Gastroesophageal sphincter (tissue), 4 donors: ENCODE measurements at places on chromosomes 6 and 20. TPM values are rescaled to one million over a fixed set of nuclear protein-coding genes. Genes with fewer than 3 reads are reported as not detected.

The ID4 gene
- 51.3 TPM for total RNA-seq

The ADGRG6 gene
- 12.3 TPM for total RNA-seq

The CLDN20 gene
- total RNA-seq: not detected

The BPI gene
- total RNA-seq: 0.27 TPM

The HLA-DQA1 gene
- 1.7 TPM for total RNA-seq

The PGBD1 gene
- 6.5 TPM for total RNA-seq

The GCNT2 gene
- 36.7 TPM for total RNA-seq

The MRAP2 gene
- total RNA-seq: not detected

The C6orf47 gene
- total RNA-seq: 40.0 TPM

The BTN1A1 gene
- not detected for total RNA-seq

The OR2H2 gene
- not detected for total RNA-seq

The NKX2-4 gene
- not detected for total RNA-seq

The WFDC5 gene
- not detected for total RNA-seq

The CRISP2 gene
- not detected for total RNA-seq

The CST2 gene
- not detected for total RNA-seq

The SMAP1 gene
- 33.9 TPM for total RNA-seq

The NXT1 gene
- 25.0 TPM for total RNA-seq

The UFL1 gene
- 26.7 TPM for total RNA-seq

- peak; percentile 25 for ATAC-seq
Observed at GRCh38 chr20:37220731-37221130, 40.9 kb downstream of the GHRH start.

- no peak for ATAC-seq
Observed at GRCh38 chr20:59784791-59785668, 148.4 kb downstream of the SYCP2 start.

GRCh38 chr20:2051946-2052345 lies 49.7 kb upstream of the STK35 start:
- no peak for ATAC-seq

DNA sequence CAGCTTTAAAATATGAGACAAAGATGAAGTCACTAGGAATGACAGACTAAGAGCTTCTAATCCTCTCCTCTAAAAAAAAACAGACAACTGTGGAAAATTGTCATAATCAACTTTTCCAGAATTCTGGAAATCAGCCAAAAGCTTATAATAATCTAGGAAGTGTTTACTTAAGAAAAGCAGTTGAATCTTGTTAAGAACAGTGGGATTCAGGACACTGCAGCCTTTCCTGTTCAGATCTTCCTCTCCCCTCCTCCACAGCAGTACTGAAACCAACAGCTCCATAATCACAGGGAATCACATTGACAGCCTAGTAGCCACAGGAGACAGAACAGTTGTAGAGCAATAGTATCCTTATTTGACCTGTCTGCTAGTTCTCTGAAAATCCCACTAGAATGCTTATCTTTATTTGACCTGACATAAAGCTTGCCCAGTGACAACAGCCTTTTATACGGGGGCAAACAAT lies 41.6 kb downstream of the IBTK start:
- no peak for ATAC-seq

DNA sequence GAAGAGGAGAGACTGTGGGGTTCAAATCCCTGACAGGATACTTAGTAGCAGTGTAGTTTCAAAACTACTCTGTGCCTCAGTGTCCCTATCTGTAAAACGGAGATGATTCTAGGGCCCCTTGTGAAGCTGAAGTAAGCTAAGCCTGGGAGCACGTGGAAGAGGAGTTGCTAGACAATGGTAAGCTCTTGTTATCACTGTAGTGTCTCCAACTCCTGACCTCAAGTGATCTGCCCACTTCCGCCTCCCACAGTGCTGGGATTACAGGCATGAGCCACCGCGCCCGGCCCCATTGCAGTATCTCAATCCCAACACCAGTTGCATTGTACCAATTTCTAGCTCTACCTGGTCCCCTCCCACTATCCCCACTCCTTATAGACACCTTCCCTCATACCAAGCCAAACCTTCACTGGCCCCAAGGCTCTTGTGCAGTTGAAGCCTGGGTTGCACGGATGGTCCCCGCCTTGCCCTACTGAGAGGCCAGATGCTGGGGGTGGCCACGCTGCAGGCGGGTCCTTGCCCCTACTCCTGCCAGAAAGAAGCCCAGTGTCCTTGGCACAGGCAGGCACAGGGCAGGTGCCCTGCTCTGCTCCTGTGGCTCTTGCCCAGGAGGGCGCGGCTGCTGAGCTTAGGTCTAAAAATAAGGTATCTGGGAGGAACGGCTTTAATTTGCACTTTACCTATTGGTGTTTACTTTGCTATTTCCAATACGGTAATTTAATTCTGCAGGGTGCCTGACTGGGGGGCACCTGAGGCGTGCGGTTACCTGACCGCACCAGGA lies 118.1 kb downstream of the VEGFA start:
- no peak for ATAC-seq

GRCh38 chr6:46898006-46898405 lies 23.7 kb downstream of the ADGRF5 start:
- no peak for ATAC-seq

- ATAC-seq: no peak
Observed at GRCh38 chr20:34888468-34888867, 12.1 kb downstream of the ACSS2 start.

DNA sequence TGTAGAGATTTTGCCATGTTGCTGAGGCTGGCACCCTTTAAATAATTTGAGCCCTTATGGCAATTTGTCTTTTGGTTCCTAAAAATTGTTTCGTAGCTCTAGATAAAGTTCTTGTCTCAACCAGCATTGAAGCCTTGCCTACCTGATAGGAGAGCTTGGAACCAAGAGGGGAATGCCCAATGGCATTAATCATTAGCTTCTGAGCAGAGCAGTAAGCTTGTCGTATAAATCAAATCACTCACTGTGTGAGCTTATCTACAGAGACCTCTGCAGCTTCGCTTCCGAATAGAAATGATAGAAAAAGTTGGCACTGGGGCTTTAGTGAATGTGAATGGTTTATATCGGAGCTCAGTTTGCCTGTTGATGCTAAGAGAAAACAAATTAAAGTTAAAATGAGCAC lies 10.7 kb downstream of the ANKRD6 start:
- no peak for ATAC-seq

DNA sequence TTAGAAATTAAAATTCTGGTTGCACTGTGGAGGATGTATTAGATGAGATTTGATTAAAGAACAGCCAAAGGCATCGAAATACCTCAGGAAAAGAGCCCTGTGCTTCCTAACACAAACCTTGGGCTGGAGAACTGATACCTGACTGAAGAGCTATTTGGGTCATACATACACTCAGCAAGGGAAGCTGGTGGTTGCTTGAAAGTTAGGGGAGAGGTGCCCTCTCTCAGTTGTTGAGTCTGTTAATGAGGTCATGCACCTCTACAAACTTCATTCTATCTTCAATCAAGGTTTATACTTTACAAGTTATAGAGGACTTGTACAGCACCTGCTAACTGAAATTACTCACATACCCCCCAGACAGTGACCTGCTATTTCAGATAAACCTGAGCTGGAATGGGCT lies 25.5 kb downstream of the FAM184A start:
- no peak for ATAC-seq

- no peak for ATAC-seq
Observed at GRCh38 chr6:97187951-97188350, 95.1 kb downstream of the MMS22L start.

GRCh38 chr6:33589731-33590530 lies 9.9 kb upstream of the BAK1 start:
- peak; percentile 68 for ATAC-seq

GRCh38 chr6:49918787-49919186 lies 45.2 kb downstream of the DEFB114 start:
- no peak for ATAC-seq

DNA sequence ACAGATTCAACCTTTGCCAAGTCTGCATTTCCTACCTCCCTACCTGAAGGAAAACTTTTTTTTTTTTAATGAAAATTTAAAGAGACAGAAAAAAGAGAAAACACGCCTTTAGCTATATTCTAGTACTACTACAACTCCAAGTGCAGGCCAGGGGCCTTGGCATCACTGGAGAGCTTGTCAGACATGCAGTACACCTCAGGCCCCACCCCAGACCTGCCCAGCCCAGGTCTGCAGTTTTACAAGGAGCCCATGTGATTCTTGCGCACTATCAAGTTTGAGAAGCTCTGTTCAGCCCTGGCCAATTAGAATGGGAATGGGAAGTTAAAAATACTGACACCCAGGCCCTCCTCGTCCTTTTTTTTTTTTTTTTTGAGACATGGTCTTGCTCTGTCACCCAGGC lies 85.0 kb downstream of the NFATC2 start:
- no peak for ATAC-seq

DNA sequence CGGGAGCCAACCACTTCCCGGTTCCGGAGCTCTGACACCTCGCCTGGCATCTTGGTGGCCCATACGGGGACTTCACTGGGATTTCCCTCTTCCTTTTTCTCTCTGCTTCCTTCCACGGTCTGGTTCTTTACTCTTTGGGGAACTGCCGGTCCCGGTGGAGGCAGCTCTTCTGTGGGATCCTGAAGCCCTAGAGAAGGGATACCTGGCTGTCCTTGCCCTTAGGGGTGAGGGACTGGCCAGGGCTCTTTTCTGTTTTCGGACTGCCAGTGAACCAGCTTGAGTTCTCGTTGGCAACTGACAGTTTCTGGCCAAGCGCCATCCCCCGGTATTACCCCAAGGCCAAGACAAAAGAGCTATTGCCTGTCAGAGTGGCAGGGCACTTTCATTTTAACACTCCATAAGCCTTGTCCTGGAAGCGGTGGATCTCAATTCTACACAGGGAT lies 880 bp upstream of the CPXM1 start:
- no peak for ATAC-seq

GRCh38 chr6:129209355-129209754 lies 326.4 kb downstream of the LAMA2 start:
- no peak for ATAC-seq

- no peak for ATAC-seq
Observed at GRCh38 chr6:41736186-41736733, 852 bp upstream of the TFEB start.

DNA sequence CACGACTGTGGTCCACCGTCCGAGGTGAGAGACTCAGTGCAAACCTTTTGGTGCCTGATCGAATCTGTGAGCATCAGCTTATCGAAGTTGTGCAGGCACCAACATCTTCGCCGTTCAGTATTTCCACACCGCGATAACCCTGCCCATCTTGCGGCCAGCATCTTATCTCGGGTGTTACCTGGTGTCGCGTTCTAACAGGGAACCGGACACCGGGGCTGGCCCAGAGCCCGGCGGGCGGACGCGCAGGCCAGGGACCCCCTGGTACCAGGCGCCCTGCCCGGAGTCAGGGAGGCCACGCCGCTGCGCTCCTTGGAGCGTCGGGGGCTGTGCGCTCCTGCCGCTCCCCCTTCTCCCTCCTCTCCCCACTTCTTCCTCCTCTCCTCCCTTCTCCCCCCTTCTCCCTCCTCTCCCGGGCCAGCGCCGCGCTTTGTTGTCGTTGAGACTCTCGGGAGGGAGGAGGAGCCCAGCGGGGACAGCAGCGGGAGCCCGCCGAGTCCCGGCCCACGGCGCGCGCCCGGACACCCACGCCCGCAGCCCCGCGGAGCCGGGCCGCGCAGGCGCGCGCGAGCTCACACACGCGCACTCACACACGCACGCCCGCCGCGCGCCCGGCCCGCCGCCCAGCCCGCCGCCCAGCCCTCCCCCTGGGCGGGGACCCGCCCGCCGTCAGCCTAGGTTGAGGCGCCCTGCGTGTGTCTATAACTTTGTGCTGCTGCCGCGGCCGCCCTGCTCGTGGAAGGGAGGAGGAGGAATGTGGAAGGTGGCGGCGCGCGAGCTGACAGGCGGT lies 1.4 kb upstream of the FOXO3 start:
- peak; percentile 71 for ATAC-seq

GRCh38 chr6:154358019-154358545 lies 1.5 kb upstream of the IPCEF1 start:
- no peak for ATAC-seq

- ATAC-seq: no peak
Observed at GRCh38 chr6:42293386-42293977, 75.8 kb upstream of the MRPS10 start.

- no peak for ATAC-seq
Observed at GRCh38 chr6:21045135-21045700, 511.0 kb downstream of the CDKAL1 start.

DNA sequence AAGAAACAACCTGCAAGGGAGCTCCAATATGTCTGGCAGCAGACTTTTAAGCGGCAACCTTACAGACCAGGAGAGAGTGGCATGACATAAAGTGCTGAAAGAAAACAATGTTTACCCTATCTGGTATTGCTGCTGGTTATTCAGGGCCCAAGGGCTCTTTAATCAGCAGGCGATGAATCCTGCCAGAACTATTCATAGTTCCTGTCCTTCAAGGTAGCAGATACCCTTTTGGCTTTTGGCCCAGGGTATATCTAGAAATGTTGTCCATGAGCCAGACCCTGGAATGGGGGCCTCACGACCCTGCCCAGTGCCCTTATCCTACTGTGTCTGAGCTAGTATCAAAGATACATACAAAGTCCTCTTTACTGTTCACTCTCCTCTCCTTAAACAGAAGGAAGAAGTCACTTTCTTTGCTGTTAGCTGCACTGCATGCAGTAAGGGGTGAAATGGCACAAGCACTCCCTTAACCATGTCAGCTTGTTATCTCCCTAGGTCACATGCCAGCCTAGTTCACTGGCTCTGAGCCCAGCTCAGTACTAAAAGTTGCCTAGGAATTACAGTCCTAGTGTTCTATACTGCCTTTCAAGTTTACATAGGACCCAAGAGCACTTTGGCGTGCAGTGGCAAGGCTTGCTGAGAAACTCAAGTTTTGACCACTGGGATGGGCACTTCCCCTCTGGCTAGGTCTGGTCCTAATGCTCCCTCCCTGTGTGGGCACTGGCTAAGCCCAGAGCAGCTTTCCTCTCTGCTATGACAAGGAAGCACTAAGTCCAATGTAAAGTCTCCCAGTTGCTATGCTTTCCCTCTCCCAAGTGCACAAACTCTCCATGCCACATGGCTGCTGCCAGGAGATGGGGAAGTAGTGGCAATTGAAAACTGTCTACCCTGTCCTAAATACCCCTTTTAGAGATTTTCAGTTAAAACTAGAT lies 122.0 kb downstream of the HTR1B start:
- no peak for ATAC-seq

GRCh38 chr6:45433533-45434380 lies 56.0 kb upstream of the SUPT3H start:
- no peak for ATAC-seq

DNA sequence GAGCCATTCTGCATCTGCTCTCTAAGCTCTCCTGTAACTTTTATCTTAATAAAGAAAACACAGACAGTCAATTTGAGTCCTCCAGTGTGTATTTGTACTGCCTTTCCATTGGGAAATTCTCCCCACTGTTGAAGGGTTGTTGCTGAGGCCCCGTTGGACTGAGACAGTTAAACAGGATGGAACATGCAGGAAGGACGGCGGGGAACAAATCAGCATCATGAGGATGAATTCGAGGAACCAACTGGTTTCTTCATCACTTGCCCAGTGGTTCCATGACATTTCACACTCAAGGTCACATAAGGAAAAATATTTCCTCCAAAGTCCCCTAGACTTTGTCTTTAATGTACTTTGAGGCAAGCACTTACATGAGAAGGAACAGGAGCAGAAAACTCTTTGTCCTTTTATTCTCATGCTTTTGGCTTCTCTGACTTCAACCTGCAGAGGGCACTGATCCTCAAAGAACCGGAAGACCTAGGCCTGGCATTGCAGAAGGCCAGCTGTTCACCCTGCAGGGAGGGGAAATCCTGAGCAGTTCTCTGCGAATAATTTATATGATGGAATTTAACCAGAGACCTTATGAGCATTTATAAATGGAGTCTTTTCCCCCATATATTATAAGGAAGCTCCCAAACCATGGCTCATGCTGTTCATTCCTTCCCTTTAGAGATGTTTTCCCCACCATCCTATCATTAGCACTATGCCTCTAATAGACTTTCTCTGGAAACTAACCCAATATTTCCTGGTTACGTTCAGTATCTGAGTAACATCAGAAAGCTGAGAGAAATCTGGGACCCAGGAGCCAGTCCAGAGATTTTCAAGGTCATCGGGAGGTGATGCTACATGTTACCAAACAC lies 55.2 kb upstream of the ADGRF1 start:
- ATAC-seq: peak; percentile 72
